ENCODE measurements at places on chromosomes 1 and 21.

- no peak overlapping the region for H3K4me3 ChIP-seq
- H3K36me3 ChIP-seq = peaks cover 2% of the 10 kb centered on the region
- DNase-seq = no peak
Measured at GRCh38 chr1:10598389-10598702, 123.6 kb downstream of the PEX14 start.

DNA sequence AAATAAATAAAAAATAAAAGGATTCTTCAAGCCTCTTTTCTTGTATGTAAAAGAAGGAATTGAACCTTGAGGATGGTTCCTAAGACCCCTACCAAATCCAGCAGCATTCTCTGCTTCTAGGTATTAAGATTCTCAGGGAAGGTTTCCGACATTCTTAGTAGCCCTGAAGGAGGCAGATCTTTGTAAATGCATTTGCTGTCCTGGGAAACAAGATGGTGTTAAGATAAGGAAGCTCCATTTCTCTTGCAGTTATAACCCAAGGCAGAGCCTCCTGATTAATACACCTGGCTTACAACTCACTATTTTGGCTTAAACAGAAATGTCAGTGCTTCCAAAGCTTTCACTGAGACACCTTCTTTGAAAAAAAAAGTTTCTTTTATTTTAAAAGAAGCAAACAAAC lies 393.8 kb downstream of the DISC1 start:
- H3K27me3 ChIP-seq = no peaks in the 10 kb centered on the region
- no peak overlapping the region for H3K27ac ChIP-seq
- H3K4me3 ChIP-seq = no peak overlapping the region

- H3K27me3 ChIP-seq = no peaks in the 10 kb centered on the region
- no peak overlapping the region for H3K27ac ChIP-seq
- no peak for DNase-seq
- H3K4me1 ChIP-seq = peaks cover 57% of the 10 kb centered on the region
Measured at GRCh38 chr1:64950284-64950809, 16.0 kb downstream of the JAK1 start.

- H3K4me3 ChIP-seq = no peak overlapping the region
- peaks cover 38% of the 10 kb centered on the region for H3K4me1 ChIP-seq
- no peaks in the 10 kb centered on the region for H3K27me3 ChIP-seq
- DNase-seq = no peak
- H3K36me3 ChIP-seq = peaks cover 4% of the 10 kb centered on the region
- H3K27ac ChIP-seq = no peak overlapping the region
Measured at GRCh38 chr1:64878931-64879611, 87.3 kb downstream of the JAK1 start.

DNA sequence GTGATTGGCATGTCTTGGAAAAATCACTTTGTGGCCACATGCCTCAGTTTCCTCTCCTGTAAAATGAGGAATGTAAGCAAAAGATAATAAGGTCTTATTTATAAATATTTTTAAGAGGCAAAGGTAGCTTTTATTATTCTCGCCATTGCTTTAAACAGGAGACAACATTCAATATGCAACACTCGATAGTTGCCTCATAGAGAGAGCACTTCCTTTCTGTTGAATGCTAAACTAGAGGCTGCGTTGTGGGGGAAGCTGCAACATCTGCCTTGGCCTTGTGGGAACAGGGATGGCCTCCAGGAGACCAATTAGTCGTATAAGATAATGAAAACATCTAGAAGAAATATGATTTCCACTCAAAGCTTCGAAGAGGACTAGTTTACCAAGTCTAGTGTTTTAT lies 3.5 kb downstream of the OSCP1 start:
- DNase-seq = no peak
- H3K4me1 ChIP-seq = no peaks in the 10 kb centered on the region
- no peak overlapping the region for H3K27ac ChIP-seq
- no peak overlapping the region for H3K4me3 ChIP-seq

DNA sequence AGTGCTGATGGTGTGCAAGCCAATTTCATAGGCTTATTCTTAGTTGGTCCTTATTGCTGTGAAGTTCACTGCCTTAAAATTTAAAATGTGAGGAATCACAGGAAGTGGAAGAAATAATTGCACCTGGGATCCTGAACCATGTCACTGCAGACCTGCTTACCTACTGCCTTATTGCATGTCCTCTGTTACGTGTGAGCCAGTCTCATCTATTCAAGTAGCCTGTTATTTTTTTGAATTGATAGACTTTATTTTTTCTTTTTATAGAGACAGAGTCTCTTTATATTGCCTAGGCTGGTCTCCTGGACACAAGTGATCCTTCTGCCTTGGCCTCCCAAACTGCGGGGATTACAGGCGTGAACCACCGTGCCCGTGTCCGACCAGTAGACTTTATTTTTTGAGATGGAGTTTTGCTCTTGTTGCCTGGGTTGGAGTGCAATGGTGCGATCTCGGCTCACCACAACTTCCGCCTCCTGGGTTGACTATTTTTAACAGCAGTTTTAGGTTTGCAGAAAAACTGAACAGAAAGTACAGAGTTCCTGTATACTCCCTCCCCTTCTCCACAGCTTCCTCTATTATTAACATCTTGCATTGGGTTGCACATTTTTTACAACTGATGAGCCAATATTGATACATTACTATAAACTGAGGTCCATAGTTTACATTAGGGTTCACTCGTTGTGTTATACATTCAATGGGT lies 14.0 kb upstream of the DISC1 start:
- DNase-seq = peak; percentile 63
- no peaks in the 10 kb centered on the region for H3K36me3 ChIP-seq
- peak overlapping the region; percentile 55 for H3K4me3 ChIP-seq
- peaks cover 37% of the 10 kb centered on the region for H3K4me1 ChIP-seq
- peak overlapping the region; percentile 64 for H3K27ac ChIP-seq

DNA sequence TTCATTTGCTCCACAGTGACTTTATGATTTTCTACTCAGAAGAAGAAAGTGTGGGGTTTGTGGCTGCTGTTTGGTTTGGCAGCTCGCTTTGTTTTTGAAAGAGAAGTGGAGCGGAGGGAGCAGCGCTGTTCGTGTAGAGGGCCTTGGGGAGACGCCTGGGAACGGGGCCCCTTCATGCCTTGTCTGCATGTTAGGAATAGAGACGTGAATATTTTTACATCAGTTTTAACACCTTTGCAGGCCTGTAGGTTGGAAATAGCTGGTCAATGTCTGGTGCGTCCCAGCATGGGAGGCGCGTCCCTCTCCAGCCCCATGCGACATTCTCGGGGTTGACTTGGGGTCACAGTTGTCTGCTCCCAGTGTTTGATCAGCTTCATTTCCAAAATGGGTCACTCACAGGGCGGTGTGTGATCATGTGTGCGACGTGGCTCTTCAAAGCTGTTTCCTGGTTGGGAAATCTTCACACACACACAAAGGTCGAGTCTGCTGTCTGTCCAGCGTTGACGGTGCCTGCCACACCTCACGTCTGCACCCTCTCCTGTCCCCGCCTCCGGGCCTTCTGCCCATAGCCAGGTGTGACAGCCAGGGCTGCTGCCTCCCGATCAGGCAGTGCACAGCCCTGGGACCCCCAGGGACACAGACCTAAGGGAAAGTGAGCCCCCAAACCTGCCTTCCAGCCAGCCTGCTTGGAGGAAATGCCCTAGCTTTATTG lies 149.2 kb downstream of the PSMG1 start:
- peaks cover 34% of the 10 kb centered on the region for H3K27me3 ChIP-seq
- no peaks in the 10 kb centered on the region for H3K36me3 ChIP-seq
- no peak overlapping the region for H3K4me3 ChIP-seq
- no peak for DNase-seq

GRCh38 chr1:115679141-115679611 lies 37.4 kb downstream of the VANGL1 start:
- no peak overlapping the region for H3K4me3 ChIP-seq
- H3K27me3 ChIP-seq = no peaks in the 10 kb centered on the region
- H3K36me3 ChIP-seq = no peaks in the 10 kb centered on the region

DNA sequence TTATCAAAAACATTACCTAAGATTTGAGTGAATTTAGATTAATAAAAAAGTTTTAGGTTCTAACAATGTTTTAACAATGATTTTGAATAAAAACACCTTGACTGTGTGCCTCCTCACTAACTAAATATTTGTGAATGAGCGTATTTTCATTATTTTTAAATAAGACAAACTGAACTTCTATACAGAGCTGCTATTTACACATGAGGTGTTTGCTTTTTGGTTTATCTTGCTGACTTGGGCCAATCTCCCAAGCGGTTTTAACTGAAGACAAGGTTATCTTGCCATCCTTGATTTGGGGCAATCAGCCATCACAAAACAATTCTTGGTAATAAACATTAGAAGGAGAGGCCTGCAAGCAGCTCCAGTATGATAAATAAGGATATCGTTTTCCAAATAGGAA lies 108.2 kb upstream of the NRIP1 start:
- DNase-seq = no peak
- H3K4me1 ChIP-seq = peaks cover 11% of the 10 kb centered on the region
- H3K4me3 ChIP-seq = no peak overlapping the region
- no peaks in the 10 kb centered on the region for H3K27me3 ChIP-seq
- H3K27ac ChIP-seq = no peak overlapping the region

- DNase-seq = no peak
- no peaks in the 10 kb centered on the region for H3K36me3 ChIP-seq
- no peaks in the 10 kb centered on the region for H3K4me1 ChIP-seq
- H3K27me3 ChIP-seq = peaks cover 5% of the 10 kb centered on the region
Measured at GRCh38 chr1:162855461-162856150, 5.4 kb downstream of the CCDC190 start.

DNA sequence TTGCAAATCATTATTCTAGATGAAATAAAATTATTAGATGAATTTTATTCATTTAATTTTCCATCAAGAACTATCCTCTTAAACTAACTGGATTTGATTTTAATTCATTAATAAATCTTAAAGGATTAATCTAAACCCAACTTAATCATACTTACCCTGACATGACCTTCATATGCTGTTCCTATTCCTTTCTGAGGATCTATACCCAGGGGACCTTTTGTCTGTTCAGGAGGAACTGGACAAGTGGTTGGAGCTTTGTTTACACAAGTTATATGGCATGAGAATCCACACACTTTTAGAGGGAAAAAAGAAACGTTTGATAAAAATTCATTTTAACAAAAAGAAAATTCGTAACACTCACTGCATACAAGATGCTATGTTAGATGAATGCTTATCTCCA lies 95.2 kb downstream of the COQ8A start:
- no peaks in the 10 kb centered on the region for H3K4me1 ChIP-seq
- H3K27ac ChIP-seq = no peak overlapping the region
- no peak for DNase-seq
- no peak overlapping the region for H3K4me3 ChIP-seq
- no peaks in the 10 kb centered on the region for H3K36me3 ChIP-seq

DNA sequence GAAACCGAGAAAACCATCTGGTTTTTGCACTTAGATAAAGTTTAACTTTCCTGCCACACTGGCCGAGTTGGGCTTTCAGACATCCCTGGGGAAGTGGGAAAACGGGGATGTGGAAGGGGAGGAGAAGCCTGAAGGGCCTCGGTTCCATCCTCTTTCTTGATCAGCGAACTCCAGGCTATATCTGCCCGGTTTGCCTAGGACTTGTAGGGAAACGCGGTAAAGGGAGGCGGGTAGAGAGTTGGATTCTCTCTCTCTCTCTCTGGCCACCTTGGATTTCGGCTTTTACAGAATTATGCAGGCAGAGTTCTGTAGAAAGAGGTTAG lies 4.6 kb upstream of the LHX8 start:
- H3K27me3 ChIP-seq = peaks cover 79% of the 10 kb centered on the region
- H3K36me3 ChIP-seq = no peaks in the 10 kb centered on the region
- H3K4me1 ChIP-seq = no peaks in the 10 kb centered on the region
- DNase-seq = no peak
- no peak overlapping the region for H3K4me3 ChIP-seq

DNA sequence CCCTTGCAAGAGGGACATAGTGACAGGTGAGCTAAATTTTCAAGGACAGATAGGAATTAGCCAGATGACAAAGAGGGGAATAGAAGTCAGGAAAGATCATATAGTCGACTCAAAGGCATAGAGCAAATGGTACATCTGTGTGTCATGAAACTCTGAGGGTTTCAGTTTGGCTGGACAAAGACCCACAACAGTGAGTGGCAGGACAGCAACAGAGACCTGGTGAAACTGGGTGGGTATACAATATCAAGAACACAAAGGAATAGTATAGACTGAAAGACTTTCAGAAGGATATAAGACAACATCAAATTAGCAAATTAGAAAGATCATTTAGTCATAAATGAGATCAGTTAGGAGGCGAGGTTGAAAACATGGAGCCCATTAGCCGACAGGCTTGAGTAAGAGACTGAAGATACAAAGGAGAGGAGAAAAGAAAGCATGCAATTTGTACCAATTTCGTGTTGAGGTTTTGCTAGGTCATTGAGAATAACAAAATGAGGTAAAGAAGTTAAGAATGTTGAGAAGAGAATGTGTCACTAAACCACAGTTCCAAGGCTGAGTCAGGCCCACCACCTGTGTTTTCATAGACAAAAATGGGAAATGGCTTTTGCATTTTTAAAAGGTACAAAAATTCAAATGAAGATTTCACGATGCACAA lies 213.8 kb downstream of the HHIPL2 start:
- no peak for DNase-seq
- H3K36me3 ChIP-seq = no peaks in the 10 kb centered on the region
- H3K27me3 ChIP-seq = peaks cover 2% of the 10 kb centered on the region
- no peak overlapping the region for H3K4me3 ChIP-seq
- H3K4me1 ChIP-seq = no peaks in the 10 kb centered on the region

DNA sequence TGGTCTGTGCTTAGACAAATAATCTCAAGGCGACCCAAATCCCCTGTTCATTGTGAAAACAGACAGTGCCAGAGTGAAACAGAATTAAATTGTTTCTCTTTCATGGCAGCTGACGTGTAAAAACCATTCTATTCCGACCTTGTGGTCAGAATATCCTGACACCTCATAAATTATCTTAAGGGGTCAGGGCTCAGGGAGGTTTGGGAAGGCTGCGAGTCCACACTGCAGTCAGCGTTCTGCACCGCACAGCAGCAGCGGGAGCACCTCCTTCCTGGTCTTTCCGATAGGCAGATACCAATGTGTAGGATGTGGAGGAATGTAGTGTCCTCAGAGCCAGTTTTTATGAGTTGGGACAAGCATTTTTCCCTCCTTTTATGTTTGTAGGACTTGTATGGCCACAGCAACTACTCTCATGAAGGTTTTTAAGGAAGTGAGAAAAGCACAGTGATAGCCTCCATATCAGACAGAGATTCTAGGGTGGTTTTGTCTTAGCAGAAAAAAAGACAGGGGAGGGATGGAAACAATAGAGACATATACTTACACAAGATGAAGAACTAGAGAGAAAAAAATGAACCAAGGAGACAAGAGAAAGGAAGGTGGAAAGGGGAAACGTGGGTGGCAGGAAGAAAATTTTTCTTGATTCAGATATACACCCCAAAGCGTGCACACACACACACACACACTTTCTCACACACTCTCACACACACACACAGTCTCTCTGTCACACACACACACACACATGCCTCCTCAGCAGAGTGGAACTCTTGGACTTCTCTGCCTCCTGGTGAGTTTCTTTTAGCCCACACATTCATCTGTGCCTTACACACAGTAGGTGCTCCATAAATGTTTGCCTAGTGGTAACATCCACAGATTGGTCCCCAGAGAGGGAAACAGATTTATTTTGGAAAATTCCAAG lies 68.6 kb downstream of the NTMT2 start:
- H3K36me3 ChIP-seq = no peaks in the 10 kb centered on the region
- H3K4me3 ChIP-seq = no peak overlapping the region
- DNase-seq = no peak
- H3K4me1 ChIP-seq = no peaks in the 10 kb centered on the region
- H3K27ac ChIP-seq = no peak overlapping the region

All from T-cell (primary cell).